ENCODE measurements at places on chromosomes 13 and 19.

DNA sequence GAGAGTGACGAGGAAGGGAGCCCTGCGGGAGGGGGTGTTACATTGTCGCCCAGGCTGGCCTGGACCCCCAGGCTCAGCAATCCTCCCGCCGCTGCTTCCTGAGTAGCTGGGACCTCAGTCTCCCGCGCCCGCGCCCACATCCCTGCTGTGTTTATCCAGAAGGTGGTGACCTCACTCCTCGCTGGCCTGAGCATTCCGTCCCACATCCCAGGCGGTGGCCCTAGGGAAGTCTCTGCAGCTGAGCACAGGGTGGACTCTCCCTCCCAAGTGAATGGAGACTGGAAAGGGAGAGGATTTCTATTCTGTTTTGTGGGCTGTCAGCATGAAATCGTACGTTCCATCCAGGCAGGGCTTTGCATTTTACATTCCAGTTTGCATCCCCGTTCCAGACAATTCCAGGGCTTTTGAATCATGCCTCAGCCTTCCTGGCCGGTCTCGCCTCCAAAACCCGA, 401 bp upstream of the ZNF765 start:
- DNase-seq: no peak

DNA sequence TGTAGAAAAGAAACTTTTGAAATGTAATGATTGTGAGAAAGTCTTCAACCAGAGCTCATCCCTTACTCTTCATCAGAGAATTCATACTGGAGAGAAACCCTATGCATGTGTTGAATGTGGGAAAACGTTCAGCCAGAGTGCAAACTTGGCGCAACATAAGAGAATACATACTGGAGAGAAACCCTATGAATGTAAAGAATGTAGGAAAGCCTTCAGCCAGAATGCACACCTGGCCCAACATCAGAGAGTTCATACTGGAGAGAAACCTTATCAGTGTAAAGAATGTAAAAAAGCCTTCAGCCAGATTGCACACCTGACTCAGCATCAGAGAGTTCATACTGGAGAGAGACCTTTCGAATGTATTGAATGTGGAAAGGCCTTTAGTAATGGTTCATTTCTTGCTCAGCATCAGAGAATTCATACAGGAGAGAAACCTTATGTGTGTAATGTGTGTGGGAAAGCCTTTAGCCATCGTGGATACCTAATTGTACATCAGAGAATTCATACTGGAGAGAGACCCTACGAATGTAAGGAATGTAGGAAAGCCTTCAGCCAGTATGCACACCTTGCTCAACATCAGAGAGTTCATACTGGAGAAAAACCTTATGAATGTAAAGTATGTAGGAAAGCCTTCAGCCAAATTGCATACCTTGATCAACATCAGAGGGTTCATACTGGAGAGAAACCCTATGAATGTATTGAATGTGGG, 19.3 kb downstream of the ZNF583 start:
- DNase-seq: no peak

DNA sequence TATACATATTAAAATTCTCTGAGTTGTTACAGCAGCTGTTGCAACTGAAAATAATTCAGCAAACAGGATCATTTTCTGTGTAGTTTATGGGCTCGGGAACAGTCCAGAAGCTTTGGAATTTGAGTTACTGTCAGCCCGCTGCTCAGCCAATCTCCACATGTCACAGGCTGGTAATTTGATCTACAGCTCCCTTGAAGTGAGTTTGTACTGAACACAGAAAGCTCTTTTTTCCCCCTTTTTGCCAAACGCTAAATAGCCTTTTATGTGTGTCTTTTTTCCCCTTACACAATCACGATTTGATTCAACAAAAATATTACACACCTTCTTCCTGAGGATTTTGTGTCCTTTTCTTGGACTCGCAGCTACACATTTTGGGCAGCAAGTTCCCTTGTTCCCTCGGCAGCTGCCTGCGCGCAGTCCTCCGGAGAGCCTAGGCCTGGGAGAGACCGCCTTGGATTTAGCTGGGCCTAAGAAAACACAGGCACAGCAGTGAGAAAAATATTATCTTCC, 371.4 kb downstream of the KCNRG start:
- no peak for DNase-seq

GRCh38 chr13:99816321-99816720, 155.2 kb downstream of the ZIC5 start:
- DNase-seq: no peak

Data from NCI-H460 (cell line).